DMS 273 treated with DMSO at 0.1 percent for 48 hours (cell line): ENCODE measurements at places on chromosomes 16 and 17.
A peak's percentile ranks its signal among the peaks of the same experiment; 100 is the strongest.

DNA sequence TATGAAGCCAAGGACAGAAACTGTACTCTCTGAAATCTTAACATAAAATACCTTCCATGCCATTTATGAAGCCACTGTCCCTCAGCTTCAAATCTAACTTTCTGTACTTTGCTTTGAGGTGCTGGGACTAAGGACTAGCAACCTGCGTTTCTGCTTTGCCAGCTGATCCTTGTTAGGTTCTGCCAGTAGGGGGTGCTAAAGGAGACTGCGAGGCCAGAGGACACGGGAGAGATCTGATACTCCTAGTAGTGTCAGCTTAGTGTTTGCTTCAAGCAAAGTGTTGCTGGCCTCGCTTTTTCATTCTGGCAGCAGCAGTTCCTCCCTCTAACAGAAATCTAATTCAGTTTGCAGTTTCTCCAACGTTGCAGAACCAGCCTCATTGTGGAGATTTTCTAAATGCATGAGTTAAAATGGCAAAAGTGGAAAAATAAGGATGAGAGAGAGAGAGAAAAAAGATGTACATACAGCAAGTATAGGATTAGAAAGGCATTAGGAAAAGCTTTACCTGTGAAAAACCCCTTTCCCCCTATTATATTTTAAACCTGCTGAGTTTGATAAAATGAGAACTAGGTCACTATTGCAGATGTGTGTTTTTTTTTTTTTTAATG lies 297.5 kb downstream of the CA10 start:
- peak; percentile 8 for DNase-seq

DNA sequence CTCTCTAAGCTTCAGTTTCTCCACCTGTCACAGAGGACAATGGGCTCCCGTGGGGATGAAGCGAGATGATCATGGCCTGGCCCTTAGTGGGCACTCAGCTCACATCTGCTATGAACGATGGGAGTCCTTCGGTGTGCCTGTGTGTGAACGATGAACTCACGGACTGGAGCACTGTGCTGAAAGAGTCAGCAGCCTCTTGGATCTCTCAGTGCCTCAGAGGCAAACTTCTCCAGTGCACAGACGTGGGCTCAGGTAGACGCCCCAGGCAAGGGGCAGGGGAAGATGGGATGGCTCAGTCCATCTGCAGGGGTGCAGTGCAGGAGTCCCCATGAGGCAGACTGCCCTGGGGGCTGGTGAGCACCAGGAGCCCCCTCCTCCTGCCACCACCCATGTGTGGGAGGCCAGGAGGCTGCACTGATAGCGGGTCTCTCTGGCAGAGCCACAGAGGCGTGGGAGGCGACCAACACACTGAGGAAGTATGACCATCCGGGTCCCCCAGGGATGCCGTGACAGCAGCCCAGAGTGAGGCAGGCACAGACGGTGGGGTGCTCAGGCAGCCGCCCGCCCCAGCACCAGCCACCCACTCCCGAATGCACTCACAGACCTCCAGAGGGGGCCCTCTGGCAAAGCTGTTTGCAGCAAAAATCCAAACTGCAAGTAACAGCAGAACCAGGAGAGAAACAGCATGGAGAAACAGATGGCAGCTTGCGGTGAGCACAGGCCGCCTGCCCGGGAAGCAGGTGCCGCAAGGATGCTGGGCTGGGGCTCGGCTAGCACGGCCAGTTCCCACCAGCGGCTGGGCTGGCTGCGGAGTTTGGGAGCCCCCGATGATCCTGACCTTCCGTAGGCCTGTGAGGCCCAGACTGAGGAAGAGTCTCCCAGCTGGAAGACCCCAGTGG lies 82.7 kb downstream of the RPH3AL start:
- peak; percentile 57 for DNase-seq

- DNase-seq = no peak
Measured at GRCh38 chr16:66903544-66904427, 14.9 kb downstream of the CDH16 start.

GRCh38 chr17:19014628-19015215 lies 10.2 kb upstream of the FAM83G start:
- no peak for DNase-seq

- no peak for DNase-seq
Measured at GRCh38 chr17:51914577-51914976, 243.9 kb downstream of the CA10 start.
